ENCODE measurements at places on chromosomes 3 and 15.

DNA sequence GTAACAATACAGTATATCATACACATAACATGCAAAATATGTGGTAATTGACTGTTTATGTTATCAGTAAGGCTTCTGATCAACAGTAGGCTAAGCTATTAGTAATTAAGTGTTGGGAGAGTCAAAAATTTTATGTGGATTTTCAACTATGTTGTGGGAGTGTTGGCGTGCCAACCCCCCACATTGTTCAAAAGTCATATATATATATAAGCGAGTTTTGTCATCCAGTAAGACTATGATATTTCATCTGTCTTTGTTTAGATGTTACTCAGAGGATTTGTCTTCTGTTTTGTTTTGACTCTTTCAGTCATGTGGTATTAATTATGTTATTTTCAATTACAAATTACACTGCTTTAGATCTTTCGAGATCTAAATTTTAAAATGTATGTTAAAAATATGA is 51.0 kb upstream of the RAP2B start:
- no peak for DNase-seq

DNA sequence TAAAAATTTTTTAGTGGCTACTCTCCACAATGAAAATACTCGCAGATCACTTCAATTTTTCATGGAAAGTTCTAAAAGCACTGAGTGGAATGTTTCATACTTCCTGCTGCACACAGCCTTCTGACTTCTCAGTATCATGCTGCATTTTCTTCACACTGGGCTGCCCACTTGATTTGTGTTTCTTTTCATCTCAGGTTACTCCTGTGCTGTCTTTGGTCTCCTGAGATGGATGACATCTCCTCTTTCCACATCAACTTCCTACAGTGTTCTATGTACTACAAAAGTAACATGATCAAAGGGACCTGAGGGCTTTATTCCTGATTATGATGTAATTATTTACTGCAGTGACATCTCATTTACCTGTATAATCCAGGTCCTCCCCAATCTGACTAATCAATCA is 927.7 kb downstream of the ROBO2 start:
- no peak for DNase-seq

DNA sequence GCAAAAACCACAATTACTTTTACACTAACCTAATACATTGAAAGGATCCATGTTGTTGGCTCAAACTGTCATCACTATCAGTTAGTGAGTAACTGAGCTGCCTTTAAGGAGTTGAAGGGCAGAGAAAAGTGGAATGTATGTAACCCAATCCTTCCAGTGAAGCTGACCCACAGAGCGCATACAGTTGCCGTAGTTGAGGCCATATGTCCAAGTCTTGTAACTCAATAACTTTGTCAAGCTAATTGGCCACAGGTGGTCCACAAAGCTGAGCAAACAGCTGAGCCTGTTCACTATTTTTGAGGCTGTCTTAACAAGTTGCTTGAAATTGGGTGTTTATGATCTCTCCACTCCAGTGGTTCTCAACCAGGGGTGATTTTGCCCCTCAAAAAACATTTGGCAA is 169.0 kb upstream of the SLC24A5 start:
- DNase-seq: no peak

DNA sequence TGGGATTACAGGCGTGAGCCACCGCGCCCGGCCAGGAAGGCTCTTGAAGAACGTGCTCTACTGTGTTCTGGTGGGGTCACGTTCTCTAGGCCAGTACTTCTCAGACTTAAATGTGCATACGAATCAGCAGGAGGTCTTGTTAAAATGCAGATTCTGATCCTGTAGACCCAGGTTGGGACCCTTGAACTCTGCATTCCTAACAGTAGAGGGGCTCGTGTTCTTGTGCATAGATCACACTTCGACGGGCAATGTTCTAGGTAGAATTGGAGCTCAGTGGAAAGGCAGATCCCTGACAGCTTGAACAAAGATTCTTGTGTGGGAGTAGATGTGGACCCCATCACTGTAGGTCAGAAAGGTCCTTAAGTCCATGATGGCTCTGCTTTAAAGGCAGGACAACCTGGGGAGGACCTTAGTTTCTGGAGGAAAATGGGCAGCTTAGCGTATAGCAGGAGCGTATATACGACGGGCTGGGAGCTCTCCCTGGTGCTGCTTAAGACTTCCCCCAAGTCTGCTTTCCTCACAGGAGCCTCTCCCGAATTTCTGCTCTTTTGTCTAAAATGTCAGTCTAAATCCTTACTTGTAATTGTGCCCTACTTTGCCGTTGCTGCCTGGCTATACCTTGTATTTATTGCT is 16.9 kb upstream of the FAM81A start:
- no peak for DNase-seq

DNA sequence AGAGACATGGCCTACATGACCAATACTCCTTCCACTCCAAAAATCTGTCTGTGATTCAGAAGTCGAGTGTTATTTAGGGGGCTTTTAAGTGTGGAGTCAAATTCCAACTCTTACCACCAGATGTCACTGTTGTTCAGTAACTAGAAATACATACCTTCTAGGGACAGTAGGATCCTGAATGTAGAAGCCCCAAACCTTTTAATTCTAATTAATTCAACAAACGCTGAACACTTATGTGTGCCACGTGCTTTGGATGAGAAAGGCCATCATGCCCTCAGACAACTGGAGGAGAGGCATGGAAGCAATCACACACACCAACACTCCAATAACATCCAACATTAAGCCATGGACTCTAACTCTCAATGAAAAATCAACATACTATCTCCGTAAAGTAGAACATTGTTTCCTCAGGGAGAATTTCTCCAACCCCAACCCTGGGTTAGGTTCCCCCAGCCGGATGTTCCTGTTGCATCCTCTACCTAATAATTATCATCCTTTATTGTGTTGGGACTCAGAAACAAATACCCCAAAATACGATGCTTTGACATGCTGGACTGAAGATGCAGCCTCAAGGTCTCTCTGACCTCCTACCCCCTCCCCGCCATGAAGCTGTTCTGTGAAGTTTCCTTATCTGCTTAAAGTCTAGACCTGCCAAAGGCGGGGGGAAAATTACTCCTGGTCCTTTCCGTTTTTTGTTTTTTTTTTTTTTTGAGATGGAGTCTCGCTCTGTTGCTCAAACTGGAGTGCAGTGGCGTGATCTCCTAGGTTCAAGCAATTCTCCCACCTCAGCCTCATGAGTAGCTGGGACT is 8.0 kb upstream of the CCDC13 start:
- peak; percentile 54 for DNase-seq

- no peak for DNase-seq
Measured at GRCh38 chr3:135809021-135809634, 156.4 kb upstream of the PPP2R3A start.

DNA sequence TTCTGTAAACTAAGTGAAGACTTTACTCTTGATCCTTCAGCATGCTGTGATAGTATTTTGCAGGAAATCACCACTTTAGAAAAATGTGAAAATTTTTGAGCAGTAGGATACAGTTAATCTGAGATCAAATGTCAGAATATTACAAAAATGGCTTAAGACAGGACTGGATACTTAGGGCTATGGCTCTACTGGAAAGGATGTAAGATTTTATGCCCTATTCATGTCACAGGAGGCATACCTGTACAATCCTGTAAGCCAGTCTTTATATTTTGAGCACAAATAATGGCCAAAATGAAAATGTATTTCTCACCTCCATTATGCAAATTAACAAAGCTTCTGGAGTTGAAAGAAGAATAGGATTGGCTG is 8.6 kb upstream of the TGFBR2 start:
- DNase-seq: no peak

- peak; percentile 45 for DNase-seq
Measured at GRCh38 chr15:64883100-64883581, 28.6 kb upstream of the ANKDD1A start.

DNA sequence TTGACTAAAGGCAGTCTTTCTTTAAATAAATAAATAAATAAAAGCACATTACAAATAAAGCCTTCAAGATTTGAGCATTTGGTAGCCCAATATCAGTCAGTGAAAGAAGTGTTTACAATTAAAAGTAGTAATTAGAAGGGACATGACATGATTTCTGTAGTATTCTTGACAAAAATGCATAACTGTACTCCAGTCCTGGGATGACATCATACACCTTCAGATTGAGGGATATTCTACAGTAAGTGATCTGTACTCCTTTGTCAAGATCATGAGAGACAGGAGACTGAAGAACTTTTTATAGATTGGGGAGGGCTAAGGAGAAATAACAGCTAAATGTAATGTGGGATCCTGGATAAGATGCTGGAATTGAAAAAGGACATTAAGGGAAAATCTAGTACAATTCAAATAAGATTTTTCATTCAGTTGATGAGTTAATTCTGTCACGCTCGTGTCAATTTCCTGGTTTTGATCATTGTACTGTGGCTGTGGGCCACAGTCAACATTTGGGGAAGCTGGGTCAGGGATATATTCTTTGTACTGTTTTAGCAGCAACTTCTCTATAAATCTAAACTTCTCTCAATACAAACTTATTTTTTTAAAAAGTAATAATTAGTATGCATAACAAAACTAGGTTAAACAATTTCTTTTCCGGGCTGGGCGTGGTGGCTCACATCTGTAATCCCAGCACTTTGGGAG is 314.8 kb downstream of the PTPRG start:
- no peak for DNase-seq

- DNase-seq: no peak
Measured at GRCh38 chr3:60772584-60772983, 478.7 kb downstream of the FHIT start.

DNA sequence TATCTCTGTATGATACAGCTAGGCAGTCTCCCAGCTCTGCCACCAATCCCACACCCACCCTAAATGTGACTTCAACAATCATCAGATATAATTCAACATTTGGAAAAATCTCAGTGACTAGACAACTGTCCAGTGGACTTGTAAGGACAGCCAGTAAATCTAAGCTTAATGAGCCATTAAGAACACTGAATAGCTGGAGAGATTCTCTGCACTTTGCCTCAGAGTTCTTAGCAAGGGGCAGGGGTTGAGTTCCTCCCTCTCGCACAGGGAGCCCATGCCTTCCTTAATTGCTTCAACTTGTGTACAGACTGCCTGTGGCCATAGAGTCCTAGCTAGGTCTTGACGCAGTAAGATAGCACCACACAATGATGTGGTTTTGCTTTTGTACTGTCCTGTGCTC is 15.6 kb downstream of the MEX3B start:
- no peak for DNase-seq

- DNase-seq: no peak
Measured at GRCh38 chr3:124299831-124300230, 307.9 kb upstream of the ROPN1 start.

- no peak for DNase-seq
Measured at GRCh38 chr3:150215616-150216015, 192.5 kb upstream of the TSC22D2 start.

DNA sequence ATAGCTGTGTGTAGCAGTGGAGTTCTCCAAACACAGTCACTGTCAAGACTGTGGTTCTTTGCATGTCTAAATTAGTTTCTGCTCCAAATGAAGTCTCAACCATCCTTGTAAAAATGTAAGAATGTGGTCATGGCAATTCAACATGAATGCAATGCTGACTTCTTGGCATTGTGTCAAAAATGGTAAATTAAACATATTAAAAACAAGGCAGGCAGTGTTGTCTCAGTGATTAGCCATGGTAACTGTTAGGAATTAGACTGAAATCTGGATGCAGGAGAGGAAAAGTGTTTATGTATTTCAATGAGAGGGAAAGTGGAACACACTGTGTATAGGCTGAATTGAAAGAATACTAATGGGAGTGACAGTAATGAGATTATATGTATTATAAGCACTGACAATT is 597.2 kb downstream of the EDEM1 start:
- no peak for DNase-seq

GRCh38 chr15:54159012-54159411 is 180.8 kb downstream of the UNC13C start:
- no peak for DNase-seq

- no peak for DNase-seq
Measured at GRCh38 chr15:85834651-85835050, 39.9 kb upstream of the KLHL25 start.

DNA sequence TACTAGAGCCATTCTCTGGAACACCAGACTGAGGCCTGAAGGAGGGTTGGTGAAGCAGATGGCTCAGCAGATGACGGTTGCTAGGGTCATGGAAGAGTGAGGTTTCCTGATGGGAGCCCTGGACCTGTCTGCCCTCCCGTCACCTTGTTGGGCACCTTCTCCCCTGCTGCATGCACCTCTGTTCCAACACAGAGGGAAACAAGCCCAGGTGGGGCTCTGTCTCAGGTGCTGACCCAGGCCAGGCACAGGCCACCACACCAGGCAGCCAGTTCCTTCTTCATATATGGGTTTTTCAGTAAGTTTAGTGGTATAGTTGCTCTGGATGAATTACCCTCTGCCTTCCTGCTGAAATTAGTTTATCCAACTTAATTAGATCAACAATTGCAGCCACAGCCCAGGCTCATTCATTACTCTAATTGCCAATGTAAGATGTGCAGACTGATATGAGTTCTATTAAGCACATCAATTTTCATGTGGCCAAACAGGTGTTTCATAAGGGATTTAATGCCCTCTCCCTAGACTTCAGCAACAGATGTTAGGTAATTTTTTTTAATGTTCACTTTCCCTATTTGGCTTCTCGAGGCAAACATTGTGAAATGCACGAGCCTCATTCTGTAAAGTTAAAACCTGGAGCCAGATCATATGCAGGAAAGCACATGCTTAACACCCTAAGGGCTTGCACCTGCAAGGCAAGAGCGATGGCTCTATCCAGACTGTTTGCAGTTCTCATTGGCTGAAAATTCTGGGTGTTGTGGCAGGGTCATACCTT is 174.8 kb downstream of the CHDH start:
- DNase-seq: no peak

DNA sequence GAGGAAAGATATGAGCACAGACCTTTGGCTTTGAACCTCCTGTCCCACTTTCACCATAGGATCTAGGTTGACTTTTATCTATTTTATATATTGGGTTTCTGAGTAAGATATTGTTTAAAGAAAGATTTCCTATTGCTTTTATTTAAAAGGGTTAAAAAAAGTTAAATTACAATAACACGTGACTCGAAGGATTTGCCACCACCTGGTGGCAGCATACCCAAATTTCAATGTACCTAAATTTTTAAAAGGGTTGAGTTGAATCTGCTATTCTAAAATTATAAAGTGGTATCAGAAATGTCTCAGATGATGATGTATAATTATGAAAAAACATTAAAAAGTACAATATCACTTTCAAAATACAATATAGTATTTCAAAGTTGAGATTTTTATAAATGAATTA is 368.4 kb downstream of the MECOM start:
- DNase-seq: no peak

DNA sequence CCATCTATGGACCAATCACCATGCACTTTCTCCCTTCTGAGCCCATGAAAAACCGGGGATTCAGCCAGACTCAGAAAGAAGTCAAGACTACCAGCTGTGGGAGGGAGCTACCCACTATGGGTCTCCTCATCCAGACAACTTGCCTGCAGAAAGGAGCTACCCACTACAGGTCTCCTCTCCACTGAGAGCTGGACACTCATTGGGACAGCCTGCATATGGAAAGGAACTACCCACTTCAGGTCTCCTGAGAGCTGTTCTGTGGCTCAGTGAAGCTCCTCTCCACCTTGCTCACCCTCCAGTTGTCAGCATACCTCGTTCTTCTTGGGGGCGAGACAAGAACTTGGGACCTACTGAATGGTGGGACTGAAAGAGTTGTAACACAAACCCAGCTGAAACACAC is 22.3 kb upstream of the ZBED2 start:
- no peak for DNase-seq
